ENCODE measurements at places on chromosomes 7 and 10.

DNA sequence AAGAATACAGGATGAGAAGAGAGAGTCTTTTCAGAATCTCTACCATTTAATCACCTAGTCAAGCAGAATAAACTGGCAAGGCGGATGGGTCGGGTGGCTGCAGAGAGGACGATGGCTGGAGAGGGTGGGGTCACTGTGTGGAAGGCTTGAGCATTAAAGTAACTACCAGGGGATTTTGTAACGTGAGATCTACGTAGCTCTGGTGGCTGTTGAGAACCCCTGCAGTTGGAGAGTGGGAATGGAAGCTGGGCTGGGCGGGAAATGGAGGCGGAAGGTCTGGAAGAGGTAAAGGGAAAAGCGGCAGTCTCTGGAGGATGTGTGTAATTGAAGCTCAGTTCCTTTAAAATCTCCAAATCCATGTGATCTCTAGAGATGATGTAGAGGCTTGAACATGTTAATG is 135.0 kb downstream of the GATA3 start:
- DNase-seq = no peak

GRCh38 chr7:106358103-106358663 is 73.4 kb upstream of the NAMPT start:
- DNase-seq = no peak

DNA sequence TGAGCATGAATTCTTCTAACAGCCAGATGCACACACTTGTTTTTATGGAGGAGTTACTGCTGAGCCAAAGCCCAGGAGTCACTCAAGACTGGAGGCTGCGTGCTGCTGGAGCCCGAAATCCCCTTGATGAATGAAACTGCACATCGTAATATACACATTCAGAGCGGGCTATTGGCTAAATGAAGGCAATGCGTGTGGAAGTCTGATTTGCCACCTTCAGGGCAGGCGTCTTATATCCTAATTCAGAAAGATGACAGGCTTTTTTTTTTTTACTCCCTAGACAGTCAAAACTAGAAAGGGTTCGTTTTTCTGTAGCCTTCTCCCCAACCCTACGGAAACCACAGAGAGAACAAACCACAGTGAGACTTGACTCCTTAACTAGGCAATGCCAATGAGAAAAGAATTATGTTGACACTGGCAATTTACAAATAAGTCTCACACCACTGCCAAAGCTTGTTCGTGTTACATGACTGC is 227.2 kb upstream of the KLF14 start:
- DNase-seq = peak; percentile 62

GRCh38 chr7:30445770-30446169 is 32.8 kb downstream of the NOD1 start:
- peak; percentile 60 for DNase-seq

GRCh38 chr10:86057708-86058107 is 308.9 kb downstream of the GRID1 start:
- no peak for DNase-seq

- DNase-seq = no peak
Observed at GRCh38 chr7:139370943-139371313, 11.2 kb downstream of the LUC7L2 start.

DNA sequence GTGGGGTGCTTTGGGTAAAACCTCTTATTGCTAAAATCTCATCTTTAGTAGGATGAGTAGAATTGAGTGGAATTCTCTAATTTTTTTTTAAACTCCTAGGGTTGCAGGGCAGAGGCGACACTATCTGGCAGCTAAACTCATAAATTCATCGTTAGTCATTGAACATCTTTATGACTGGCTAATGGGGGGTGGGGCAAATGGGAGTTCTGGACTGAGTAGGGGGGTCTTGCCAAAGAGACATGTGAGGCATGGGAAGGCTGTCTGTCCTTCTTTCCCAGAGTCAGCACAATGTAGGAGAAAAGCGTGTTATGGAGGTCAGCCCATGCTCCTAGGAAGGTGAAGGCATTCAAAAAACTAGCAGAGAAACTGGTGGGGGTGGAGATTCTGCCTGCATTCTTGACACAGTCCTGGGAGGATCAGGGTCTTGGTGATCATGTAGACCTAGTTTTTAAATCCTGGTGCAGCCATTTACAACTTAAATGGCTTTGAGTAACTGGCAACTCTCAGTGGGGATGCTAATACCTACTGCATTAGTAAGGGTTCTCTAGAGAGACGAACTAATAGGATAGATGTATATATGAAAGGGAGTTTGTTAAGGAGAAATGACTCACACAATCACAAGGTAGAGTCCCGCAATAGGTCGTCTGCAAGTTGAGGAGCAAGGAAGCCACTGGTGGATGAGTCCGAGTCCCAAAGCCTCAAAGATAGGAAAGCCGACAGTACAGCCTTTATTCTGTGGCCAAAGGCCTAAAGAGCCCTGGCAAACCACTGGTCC is 47.7 kb downstream of the EMX2 start:
- DNase-seq = no peak

- DNase-seq = no peak
Observed at GRCh38 chr10:3935933-3936359, 150.9 kb upstream of the KLF6 start.

DNA sequence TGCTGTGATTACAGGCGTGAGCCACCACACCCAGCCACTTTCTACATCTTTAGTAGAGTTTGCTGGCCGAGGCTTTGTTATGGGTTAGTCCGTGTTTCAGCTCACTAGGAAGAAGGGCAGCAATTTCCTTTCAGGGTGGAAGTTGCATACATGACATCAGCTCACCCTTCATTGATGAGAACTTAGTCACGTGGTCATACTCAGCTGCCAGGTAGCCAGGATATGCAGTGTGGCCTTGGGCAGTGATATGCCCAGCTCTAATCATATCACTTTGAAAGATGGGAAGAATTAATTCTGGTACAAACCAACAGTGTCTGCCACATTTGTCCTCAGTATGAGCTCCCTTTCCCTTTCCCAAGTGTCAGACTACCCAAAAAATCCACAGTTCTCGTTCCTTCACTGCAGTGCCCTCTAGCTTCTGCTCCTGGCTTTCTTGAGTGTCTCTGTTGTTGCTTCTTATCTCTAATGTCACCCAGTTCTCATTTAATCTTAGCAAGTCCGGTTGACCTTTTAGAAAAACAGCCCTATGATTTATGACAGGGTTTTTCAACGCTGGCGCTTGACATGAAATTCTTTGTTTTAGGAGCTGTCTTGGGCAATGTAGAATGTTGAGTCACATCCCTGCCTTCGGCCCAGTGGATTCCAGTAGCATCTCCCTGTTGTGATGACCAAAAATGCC is 108.7 kb upstream of the ITGB1 start:
- DNase-seq = no peak

DNA sequence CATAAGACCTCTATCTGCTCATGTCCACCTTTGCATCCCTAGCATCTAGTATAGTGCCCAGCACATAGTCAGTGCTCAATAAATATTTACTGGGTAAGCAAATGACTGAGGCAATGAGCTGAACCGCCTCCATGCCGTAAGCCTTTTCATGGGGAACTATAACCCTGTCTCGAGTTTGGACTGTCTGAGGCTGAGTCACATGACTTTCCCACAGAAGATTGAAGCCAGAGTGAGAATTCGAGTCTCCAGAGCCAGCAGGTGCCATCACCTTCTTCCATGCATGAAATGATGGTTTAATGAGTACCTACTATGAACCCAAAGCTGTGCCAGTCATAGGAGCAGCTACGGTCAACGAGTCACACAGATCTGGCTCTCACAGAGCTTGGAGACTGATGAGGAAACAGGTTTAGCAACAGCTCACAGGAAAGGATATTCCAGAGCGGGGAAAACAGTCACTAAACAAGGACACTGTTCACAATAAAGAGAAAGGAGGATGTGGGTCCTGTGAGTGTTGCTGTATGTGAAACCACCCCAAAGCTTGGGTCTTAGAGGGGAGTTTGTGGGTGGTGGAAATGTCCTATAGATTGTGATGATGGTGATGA is 75.2 kb downstream of the TEX36 start:
- DNase-seq = no peak

DNA sequence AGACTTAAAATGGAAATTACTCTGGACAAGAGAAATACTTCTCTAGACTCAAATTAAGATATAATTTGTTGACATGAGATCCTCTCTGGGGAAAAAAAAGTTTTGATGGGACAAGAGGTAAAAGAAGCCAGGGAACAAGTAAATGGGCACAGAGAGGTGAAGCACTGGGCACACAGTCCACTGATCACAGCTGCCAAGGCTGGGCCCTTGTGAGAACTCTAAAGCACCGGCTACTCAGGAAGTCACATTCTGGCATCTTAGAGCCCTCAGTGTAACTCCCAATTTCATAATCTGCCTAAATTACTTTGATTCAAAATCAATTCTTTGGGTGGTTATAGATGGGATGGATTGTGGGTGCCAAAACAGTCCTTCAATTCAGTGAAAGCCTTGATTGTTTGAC is 123.2 kb upstream of the CACNA2D1 start:
- DNase-seq = no peak

- no peak for DNase-seq
Observed at GRCh38 chr10:86601956-86602602, 52.3 kb upstream of the OPN4 start.

- peak; percentile 21 for DNase-seq
Observed at GRCh38 chr10:79241990-79242619, 105.2 kb upstream of the PPIF start.

DNA sequence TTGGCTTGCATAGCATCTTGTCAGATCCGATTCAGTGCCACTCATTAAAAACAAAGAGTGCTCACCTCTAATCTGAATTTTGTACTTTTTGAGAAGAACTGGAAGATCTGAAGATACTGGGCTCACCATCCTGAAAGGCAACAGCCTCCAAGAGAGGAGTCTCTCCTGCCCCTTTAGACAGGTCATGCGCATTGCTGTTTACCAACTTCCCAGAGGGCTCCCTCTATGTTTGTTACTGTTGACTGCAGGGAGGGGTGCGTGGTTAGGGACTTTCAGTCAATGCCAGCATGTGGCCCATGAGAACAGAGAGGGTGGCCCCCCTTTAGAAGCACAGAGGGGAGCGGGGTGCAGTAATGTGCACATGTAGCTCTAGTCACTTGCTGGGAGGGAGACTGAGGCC is 33.2 kb upstream of the CABCOCO1 start:
- DNase-seq = no peak

DNA sequence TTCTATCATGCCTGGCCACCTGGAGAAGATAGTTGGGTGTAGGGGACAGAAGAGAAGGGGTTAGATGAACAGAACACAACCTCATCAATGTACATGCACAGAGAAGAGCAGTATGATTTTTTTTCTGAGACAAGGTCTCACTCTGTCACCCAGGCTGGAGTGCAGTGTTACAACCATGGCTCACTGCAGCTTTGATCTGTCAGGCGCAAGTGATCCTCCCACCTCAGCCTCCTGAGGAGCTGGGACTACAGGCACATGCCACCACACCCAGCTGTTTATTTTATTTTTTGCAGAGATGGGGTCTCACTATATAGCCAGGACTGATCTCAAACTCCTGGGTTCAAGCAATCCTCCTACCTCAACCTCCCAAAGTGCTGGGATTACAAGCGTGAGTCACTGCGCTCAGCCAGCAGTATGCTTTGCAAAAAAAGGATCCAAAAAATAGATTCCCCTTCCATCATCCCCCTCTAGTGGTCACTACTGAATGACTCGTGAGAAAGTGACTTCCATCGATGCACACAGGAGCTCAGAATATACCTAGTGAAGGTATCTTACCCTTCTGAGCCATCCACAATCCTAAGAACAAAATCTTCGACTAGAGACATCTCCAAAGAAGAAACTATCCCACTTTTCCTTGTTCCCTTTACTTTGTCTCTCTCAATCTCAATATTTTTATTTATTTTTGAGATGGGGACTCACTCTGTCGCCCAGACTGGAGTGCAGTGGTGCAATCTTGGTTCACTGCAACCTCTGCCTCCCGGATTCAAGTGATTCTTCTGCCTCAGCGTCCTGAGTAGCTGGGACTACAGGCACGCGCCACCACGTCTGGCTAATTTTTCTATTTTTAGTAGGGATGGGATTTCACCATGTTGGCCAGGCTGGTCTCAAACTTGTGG is 21.0 kb downstream of the ZCWPW1 start:
- DNase-seq = no peak

DNA sequence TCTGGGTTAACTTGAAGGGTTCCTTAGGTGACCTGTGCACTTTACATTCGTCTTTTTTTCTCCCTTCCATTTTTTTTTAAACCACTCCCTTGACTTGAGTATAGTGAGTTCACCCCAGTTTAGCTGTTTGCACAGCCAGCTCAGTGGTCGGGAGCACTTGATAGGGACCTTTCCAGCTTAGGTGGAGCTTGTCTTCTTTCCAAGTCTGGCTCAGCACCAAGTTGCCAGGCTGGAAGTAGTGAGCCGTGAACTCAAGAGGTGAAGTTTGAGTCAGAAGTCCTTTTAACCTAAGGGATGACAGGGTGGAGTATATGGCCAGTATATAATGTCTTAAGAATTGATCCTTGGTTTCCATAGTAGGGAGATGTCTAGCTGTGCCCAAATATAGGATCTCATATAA is 7.2 kb downstream of the DNAH11 start:
- no peak for DNase-seq

DNA sequence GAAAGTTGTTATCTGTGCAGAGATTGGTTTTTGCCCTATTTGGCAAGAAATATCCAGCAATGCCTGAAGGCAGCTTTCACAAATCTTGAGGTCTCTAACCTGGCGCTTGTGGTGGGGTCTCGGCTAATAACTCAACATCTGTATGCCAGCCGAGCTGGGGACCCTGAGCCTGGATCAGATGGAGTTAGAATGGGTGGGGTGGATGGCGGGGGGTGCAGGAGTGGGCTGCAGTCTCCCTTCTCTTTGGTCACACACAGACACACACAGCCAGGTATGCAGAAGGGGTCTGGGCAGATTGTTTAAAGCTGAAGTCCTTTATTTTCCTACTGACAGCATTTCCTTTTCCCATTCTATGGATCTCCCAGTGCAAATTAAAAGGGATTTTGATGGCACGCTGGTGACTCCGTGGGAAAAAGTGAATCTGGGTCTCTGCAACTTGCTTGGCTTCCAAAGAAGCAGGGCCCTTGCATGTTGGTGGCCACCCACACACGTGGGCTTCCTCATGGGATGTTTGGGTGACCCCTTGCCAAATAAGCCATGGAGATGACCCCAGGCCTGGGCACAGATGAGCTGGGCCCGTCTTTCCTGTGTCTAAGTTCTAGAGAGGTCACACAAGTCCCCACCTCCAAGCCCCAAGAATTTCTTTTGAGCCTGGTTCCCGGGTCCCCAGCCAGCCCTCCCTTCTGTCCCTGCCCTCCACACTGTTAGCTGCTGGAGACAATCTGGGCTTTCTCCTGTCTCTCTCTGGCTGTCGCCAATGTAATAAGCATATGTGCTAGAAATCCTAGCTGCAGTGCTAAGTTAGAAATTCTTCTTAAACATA is 39.9 kb upstream of the EMX2 start:
- no peak for DNase-seq

DNA sequence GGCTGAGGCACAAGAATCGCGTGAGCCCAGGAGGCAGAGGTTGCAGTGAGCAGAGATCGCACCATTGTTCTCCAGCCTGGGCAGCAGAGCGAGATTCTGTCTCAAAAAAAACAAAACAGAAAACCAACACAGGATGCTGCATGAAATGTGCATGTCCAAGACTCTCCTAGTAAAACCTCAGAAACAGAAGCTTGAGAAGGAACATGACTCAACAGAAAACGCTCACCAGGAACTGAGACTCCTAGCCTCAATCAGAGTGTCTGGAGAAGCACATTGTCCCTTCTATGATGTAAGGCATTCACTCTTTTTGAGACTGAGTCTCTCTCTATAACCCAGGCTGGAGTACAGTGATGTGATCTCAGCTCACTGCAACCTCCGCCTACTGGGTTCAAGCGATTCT is 168.3 kb downstream of the MYOF start:
- DNase-seq = no peak

Measured in stimulated activated CD4-positive, alpha-beta T cell treated with anti-CD3 and anti-CD28 coated beads, Interleukin-4, amount 100 ng/mL, for 4 hours (primary cell).